Activated T-cell treated with anti-CD3 and anti-CD28 coated beads for 24 hours (primary cell): ENCODE measurements at places on chromosomes 3 and 15.

DNA sequence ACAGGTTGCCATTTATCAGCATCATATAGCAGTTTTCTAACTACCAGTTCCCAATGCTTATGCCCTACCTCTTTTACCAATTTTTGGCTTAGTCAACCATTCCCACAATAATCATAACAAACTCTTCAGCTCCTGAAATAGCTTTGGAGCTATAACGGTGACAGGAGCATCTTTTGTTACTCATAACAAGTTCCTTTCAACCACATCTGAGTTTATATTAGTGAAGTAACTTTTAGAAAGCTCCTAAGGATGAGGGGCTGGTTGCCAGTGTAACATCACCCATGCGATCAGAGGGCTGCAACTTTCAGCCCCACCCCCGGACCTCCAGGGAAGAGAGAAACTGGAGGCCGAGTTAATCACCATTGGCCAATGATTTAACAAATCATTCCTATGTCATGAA lies 495.3 kb upstream of the RASGRP1 start:
- DNase-seq = no peak

GRCh38 chr15:98321896-98322295 lies 326.4 kb upstream of the IGF1R start:
- no peak for DNase-seq

DNA sequence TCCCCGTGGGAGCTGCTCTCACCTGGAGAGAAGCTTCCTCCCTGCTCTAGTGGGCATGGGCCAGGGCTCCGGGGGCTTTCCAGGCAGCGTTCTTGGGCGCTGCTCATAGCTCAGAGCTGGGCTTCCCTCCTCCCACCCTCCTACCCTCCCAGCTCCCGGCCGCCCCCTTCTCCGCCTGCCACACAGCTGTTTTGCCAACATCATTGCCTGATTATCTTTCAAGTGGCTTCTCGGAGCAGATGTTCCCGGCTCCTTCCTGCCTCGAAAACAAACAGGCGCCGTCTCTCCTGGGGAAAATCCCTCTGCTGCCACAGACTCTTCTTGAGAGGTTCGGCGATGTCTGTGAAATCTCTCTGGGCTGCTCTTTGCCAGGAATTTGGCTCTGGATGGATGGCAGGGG lies 195.6 kb downstream of the RPLP1 start:
- no peak for DNase-seq

DNA sequence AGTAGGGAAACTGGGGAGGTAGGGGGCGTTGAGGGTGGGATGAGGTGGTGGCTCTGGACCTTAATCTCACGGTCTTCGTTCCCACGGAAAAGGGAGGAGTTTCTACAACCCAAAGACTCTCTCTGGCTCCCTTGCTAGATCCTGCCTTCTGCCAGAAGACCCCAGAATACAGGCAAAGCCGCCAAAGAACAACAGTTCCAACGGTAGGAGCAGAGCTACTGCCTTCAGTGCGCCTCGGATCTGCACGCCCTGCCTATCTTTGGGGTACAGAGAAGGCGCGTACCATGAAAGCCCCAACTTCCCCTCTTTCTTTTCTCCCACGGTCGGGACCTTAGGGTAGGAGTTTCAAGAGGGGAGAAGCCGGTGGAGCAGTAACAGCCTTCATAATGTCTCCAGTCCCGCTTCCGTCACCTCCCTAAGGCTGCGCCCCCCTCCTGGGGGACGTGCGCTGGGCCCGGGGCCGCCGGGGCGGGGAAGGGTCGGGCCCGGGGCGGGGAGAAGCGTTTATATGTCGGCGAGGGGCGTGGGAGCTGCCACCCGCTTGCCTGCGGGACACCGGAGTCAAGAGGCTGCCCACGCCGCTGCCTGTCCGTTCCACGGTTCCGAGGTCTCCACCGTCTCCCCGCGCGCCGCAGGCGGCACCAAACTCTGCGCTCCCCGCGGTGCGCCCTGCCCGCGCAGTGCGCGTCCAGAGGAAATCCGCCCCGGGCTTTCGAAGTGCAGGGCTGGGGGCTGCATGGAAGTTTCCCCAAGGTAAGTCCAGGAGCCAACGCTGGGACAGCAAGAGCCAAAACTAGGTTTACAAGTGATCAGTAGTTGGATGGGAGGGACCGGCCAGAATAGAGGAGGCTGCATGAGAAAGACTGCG lies at the start of gene COL6A6:
TSS of gene COL6A6 (plus strand) at position 533 of the 868 bp plus-strand sequence. CDS start 43,188 bp downstream, outside the sequence.
- no peak for DNase-seq

GRCh38 chr3:10940106-10940505 lies 52.4 kb upstream of the SLC6A1 start:
- no peak for DNase-seq

GRCh38 chr3:4359805-4360502 lies 56.8 kb downstream of the SETMAR start:
- DNase-seq = no peak

DNA sequence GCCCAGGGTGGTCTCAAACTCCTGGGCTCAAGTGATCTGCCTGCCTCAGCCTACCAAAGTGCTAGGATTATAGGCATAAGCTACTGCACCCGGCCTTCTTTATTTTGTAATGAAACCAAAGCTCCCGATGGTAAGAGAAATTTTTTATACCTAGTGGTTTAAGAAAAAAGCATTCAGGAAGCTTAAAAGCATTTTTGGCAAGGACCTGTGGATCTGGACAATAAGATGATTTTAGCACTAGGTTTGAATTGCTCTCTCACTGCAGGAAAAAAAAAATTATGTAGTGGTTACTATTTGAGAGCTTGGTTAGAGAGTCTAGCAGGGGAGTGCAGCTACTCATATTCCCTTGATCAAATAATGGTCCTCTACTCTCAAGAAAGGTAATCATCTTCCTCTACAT lies 64.9 kb upstream of the PIK3R4 start:
- no peak for DNase-seq

GRCh38 chr3:156963096-156963495 lies 136.9 kb downstream of the LEKR1 start:
- DNase-seq = no peak

GRCh38 chr3:123637131-123637530 lies 52.3 kb upstream of the HACD2 start:
- DNase-seq = no peak

GRCh38 chr3:55523471-55523870 lies 36.4 kb upstream of the WNT5A start:
- no peak for DNase-seq

- DNase-seq = no peak
These were observed 369.1 kb downstream of the RBMS3 start for GRCh38 chr3:29649815-29650547.

DNA sequence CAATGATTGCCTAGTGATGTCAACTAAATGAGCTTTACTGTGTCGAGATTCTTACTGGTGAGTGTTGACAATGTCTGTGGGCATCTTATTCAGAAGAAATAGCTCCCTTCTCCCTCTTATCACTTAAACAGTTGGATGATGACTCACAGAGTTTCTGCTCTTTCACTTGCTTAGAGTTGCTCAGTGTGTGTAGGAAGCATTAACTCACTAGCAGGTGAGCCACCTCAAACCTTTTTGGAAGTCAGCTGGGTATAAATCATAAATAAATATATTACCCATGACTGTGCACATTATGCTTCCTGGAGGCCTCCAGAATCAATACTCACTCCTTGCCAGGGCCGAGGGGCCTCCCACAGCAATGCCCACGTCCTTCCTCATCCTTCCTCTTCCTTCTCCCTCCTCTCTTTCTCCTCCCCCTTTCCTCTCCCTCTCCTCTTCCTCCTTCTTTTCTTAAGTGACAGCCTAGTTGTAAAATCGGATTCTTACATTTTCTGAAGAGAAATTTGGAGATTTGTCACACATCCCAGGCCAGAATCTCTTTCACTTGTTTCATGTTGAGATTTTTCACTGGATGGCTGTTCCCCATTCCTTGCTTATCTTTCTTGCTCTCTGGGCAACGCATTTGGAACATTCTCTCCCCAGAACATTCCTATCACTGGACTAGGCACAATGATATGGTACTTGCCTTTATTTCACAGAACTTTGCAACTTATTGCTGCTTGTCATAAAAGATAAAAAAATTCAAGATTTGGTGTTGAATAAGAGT lies 17.5 kb downstream of the SHC4 start:
- DNase-seq = no peak
